Naive thymus-derived CD8-positive, alpha-beta T cell (primary cell): ENCODE measurements at places on chromosomes 13 and 19.
A peak's percentile ranks its signal among the peaks of the same experiment; 100 is the strongest.

DNA sequence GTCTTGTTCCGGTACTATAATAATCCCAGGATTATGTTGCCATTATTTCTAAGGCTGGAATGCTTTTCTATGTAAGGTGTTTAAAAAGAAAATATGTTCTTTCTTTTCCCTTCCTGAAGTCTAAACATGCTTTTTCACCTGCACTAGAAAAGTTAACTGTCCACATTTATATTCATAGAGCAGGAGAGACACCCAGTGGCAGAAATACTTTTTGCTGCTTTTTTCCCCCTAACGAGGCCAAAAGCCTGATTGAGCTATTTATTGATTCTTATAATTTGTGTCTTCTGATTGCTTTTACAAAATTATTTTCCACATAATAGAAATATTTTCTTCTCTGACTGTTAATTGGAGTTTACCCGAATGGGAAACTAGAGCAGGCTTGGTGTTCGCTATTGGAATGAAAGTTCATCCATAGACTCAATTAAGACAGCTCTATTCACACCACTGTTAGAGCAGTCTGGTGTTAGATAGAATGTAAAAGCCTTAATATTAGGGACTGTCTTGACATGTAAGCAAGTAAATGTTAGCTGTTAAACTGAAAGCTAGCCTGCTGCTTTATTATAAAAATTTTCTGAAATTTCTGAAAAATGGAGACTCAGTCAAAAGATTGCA, 15.8 kb downstream of the GPR180 start:
- DNase-seq, result no peak

DNA sequence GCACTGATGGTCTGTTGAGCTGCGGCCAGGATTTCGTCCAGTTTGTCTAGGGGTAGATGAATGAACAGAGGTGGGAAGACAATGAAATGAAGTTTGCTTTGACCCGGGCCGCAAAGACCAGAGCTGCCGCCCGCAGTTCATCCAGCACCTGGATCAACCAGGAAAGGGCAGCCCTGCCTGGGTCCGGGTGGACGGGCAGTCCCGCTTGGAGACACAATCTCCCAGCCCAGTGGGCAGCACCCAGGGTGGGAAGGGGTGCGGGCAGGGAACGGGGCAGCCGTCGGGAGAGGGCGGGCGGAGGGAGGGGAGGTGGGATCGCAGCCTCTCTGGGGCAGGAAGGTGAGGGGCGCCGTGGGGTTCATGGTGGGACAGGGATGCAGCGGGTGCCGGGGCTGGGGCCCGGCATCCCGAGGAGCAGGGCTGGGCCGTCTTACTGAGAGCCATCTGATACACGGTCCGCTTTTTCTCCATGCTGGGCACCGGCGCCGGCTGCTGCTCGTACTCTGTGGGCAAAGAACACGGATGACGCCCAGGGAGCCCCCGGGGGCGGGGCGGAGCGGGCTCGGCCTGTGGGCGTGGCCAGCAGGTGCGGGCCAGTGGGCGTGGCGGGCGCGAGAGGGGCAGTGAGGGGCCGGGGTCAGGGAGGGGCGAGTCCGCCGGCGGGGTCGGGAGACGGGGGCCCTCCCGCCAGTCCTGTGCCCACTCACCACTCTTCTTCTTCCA, 33.1 kb downstream of the SHANK1 start:
- DNase-seq, result no peak

GRCh38 chr13:23753458-23753857, 135.7 kb downstream of the MIPEP start:
- no peak for DNase-seq

DNA sequence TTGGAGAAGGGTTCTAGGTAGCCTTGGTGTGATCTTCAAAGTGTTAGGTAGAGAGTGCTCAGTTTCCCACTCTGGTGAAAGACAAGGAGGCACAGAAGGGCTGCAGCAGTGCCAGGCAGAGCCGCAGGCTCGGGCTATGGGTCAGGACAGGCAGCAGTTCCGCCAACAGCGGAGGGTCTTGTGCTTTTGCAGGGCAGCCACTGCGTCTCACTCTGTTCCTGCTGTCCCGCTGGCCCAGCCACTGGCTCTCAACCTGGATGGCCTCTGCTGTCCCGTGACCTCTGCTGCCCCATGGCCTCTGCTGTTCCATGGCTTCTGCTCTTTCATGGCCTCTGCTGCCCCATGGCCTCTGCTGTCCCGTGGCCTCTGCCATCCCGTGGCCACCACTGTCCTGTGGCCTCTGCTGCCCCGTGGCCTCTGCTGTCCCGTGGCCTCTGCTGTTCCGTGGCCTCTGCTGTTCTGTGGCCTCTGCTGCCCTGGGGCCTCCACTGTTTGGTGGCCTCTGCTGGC, 175.7 kb downstream of the URI1 start:
- no peak for DNase-seq

DNA sequence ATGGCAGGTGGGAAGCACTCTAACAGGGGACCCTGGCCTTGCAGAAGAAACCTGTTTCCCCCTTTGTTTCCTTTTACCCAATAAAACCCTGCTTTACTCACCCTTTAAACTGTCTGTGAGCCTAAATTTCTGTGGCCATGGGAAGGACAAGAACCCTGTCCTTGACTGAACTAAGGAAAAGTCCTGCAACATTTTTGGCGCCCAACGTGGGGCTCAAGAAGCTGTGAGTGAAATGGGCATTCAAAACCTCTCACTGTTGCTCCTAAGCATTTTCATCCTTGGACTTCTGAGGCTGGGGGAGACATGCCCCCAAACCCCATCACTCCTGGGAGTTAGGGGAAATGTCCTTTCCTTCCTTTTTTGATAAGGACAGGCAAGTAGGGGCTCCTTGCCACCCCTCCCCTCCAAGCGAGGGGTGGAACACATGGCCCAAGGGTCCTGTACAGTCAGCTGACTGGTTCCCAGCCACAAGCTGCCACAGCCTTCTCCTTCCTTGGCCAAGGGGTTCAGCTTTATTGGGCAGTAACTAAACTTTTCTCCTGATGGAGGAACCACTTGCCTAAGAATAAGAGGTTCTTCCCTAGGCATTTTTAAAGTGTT, 381.6 kb downstream of the KLF5 start:
- no peak for DNase-seq

DNA sequence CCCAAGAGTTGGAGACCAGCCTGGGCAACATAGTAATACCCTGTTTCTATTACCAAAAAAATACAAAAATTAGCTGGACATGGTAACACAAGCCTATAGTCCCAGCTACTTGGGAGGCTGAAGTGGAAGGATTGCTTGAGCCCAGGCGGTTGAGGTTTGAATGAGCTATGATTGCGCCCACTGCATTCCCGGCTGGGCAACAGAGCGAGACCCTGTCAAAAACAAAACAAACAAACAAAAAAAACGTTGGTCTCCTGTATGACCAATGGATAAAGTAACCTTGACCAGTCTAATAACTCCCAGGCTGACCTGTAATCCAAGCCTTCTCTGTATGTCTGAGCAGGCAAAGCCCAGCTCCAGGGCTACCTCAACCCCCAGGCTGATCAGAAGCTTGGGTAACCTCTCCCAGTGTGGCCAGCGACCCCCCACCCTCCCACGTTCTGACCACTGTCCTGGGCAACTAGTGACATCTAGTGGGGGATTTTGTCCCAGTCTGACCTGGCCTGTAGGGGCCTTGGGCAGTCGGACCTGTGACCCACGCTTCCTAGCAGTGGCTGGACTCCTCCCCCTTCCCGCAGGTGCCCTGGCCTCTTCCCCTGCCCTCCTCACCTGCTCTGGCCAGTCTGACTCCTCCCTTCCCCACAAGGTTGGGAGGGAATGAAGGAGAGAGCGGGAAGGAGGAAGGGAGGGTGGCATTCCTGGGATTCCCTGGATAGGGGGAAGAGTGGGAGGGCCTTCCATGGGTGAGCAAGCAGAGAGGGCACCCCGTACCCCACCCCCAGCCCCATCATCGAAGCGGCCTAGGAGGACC, 1.0 kb upstream of the BCAM start:
- DNase-seq, result no peak

- DNase-seq, result no peak
Observed at GRCh38 chr13:99892196-99892613, 79.4 kb downstream of the ZIC5 start.

- peak; percentile 54 for DNase-seq
Observed at GRCh38 chr19:48963371-48964204, 1.5 kb upstream of the FTL start.

DNA sequence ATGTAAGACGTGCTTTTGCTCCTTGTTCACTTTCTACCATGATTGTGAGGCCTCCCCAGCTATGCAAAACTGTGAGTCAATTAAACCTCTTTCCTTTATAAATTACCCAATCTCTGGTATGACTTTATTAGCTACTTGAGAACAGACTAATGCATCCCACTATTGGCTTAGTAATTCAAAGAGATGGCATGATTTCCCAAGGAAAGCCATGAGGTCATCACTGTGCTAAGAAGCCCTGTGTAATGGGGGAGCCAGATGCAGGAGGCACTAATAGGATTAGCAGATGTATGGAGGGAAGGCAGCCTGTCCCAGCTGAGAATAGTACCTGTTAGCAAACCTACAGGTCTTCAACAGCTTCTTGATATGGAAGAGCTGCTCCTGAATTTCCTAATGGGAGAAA, 38.1 kb downstream of the RUBCNL start:
- DNase-seq, result no peak

GRCh38 chr13:35787937-35788336, 311.4 kb upstream of the MAB21L1 start:
- DNase-seq, result no peak

- no peak for DNase-seq
Observed at GRCh38 chr19:1863328-1863637, at the start of gene KLF16. Gene KLF16 (minus strand): TSS chr19:1863579. CDS start chr19:1863497, 82 bp downstream.
